ENCODE measurements at places on chromosomes 6 and 20. TPM values are rescaled to one million over a fixed set of nuclear protein-coding genes. Genes with fewer than 3 reads are reported as not detected.

DNA sequence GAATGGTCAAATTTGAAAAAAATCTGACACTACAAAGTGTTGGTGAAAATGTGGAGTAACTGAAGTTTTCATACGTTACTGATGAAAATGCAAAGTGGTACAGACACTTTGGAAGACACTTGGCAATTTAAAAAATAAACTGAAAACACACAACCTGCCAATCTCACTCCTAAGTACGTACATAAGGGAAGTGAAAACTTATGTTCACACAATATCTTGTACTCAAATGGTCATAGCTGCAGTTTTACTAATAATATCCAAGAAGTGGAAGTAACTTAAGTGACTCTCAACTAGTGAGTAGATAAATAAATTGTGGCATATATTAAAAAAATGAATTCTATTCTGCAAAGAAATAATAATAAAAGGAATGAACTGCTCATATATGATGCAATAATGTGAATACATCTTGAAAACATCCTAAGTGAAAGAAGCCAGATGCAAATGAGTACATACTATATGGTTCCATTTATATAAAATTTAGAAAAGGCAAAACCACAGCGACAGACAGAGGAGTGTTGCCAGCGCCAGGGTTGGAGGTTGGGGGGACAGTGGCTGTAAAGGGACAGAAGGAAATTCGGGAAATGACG is 198.2 kb downstream of the ERMARD start:
- DNase-seq: no peak

- DNase-seq: no peak
These were observed 507.4 kb downstream of the BMP2 start for GRCh38 chr20:7274870-7275269.

DNA sequence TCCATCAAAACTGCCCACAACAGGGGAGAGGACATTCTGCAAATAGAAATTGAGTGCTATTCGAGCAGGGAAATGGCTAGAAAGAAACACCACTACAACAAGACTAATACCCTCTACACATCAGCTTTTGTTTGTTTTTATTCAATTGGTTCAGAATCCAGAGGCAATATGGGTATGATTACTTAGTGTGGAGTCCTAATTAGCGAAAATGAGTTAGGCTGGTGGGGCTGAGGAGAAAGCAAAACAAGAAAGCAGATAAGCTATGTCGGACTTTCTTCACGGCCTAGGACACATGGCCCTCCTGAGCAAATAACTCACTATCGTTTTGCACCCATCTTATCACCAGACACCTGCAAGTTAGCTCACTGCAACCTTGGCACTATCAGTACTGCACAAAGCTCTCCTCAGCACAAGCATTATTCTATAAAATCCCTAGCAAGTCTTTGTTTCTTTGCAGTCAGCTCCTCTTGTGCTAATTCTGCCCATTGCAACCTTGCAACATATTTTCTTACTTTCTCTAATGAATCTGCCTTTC is 31.3 kb upstream of the SH3BGRL2 start:
- DNase-seq: no peak

DNA sequence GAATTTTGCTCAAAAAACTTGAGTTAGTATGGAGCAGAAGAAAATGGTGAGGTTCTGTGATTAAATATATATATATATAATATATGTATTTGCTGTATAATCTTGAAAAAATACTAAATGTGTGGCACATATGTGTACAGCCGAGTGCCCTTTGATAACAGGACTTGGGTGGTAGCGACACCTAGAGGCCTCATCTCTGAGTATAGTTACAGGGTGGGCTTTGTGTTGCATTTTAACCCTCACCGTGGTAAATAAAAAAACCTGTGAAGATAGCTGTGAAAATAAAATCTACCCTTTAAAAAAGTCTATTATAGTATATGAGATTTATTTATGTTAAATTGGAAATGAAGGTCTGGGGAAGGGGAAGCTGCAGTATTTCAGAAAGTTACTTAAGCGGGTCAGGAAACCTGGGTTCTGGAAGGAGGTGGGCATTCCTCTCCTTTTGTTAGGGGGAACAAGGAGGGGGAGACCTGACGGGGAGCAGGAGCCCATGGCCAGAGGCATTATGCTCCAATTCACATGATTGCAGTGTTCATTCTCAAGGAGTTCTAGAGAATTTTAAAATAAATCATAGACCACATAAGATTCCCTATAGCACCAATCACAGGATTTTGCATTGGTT is 82.7 kb downstream of the SH3BGRL2 start:
- DNase-seq: peak; percentile 64

GRCh38 chr20:61704661-61705060 is 361.0 kb downstream of the TAF4 start:
- no peak for DNase-seq

DNA sequence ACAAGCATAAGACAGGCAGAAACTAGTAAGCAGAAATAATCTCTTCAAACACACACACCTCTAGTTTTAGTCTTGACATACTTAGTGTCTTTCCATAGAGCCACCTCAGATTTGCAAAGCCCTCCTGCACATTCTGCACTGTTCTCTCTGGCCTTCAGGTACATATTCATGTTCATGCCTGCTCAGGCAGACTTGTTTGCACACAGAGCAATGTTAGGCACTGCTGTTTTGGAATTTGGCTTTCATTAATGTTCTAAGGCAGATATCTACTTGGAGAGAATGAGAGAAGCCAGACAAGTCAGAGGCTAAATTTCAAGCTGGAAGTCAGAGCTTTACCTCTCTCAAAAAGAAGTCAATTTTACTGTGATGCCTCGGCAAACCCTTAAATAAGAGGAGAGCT is 21.3 kb upstream of the DST start:
- no peak for DNase-seq

GRCh38 chr20:35564905-35565304 is 23.0 kb downstream of the ERGIC3 start:
- DNase-seq: no peak

DNA sequence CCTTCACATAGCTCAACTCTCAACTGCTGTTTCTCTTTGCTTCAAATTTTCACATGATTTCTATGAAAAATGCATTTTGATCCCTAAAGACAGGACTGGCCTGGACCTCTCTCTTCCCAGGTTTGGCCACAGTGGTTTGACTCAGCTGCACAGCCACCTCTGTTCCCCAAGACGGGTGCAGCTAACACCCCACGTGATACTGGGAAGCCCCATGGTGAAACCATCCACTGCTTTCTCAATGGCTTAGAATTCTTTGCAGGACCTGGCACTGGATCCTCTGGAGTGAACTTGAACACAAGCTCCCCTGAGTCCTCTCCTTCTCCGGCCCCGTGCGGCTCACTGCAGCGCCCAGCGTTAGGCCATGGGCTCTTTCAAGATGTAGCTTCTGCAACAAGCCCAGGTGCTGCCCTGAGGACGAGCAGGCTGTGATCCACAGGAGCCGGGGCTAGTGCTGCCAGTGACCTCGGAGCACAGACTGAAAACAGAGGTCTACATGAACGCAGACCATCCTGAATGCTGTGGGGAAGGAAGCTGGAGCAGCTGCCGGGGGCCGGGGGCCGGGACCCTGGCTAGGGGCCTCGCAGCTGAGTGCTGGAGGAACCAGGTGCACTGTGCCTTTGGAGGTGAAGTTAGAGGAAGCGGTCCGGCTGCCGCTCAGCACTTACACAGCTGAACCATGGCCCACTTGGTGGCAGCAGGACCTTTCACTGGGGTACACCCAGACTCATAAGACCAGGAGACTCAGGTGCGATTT is 58.8 kb upstream of the MPC1 start:
- DNase-seq: no peak

GRCh38 chr6:41334482-41335040 is 847 bp upstream of the NCR2 start:
- no peak for DNase-seq

DNA sequence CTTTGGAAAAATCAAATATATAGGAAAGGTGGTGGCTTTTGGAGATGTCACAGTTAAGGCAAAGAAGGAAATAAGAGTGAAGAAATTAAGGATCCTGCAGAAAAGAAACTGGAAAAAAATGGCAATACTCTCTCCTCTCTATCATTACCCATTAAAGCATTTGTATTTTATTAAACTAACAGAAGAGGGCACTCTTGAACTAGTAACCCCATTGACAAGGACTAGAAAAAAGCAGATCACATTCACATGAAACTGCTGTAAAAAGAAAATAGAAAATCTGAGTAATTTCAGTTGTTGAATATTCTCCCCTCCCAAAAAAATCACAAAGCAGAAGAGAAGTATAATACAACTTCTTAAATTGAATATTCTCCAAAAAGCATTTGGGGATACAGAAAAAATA is 104.1 kb upstream of the SLC35B3 start:
- no peak for DNase-seq

GRCh38 chr6:166610069-166610468 is 17.0 kb downstream of the RPS6KA2 start:
- DNase-seq: no peak

DNA sequence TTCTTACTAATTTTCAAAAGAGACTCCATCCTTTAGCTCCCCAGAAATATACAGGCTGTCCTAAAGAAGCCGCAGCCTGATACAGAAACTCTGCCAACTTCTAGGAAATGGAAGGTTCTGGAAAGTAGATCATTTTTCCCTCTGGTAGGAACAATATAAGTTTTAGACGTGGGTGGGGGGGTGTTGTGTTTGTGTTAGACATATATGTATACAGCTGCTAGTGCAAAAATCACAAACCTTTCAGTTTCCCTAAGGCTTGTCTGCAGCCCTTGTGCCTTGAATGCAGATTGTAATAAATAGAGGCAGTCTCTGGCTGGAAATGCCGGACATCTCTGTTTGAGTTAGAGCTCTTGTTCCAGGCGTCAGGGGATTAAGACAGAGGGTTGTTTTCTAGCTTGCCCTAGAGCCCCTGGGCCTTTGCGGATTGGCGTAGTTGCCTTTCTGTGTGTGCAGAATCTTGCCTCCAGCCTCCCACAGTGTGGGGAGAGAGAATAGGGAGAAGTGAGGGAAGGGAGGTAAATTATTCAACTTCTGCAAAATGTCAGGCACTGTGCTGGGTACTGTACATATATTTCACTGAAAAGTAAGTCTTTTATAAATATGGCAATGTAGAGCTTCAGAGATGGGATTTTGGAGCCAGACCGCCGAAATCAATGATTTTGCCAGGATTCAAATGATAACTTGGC is 269.7 kb downstream of the PRL start:
- no peak for DNase-seq

- peak; percentile 78 for DNase-seq
These were observed 6.3 kb downstream of the BMP6 start for GRCh38 chr6:7732228-7732627.

DNA sequence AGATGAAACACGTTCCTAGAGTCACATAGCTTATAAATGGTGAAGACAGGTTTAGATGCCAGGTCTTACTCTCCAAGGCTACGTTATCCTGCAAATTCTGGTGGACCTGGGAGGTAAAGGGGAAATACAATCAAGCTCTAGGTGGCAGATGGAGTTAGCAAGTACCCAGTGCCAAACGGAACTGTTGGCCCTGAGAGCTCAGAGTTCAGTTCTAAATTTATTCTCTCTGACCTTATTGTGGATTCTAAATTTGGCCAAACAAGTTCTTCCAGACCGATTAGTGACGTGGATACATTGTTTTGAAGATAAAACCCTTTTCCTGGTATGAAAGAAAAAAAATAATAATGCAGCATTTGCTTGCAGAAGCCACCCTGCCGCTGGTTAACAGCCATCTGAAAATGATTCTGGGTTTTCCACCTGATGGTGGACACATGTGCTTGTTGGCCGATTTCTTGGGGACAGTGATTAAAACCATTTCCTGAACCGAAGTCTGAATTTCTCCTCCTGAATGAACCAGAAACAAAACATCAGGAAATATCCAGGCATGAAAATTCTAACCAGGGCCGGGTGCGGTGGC is 32.5 kb downstream of the RIPOR3 start:
- no peak for DNase-seq

DNA sequence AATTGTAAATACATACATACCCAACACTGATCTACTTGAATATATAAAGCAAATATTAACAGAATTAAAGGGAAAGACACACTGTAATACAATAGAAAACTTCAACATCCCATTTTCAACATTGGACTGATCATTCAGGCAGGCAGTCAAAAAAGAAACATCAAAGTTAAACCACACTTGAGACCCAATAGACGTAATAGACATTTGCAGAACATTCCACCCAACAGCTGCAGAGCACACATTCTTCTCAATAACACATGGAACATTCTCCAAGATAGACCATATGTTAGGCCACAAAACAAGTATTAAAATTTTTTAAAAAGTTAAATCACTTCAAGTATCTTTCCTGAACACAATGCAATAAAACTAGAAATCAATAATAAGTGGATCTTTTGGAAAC is 698.2 kb downstream of the COL12A1 start:
- no peak for DNase-seq

GRCh38 chr20:4898282-4899244 is 102.7 kb downstream of the SLC23A2 start:
- DNase-seq: peak; percentile 48

DNA sequence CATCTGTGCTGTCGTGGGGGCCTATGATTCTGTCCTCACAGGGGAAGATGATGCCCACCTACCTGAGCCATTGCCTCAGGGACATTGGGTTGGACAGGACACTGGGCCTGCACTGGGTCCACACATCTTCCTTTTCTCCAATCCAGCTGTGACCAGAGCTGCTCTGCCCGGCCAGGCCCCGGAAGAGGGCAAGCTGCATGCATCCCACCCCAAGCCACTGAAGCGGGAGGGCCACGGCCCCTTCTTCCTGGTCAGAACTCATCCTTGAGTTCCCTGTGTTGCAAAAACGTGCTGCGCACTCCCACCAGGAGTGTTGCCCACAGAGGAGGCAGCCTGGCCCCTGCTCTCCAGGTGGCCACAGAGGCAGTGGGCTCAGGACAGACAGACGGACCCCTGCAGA is 38.2 kb downstream of the SPDEF start:
- no peak for DNase-seq

GRCh38 chr6:5707281-5708045 is 299.3 kb downstream of the NRN1 start:
- no peak for DNase-seq

FNDC11 gene
- 0.51 TPM for total RNA-seq

TSPO2 gene
- not detected for total RNA-seq

TSHZ2 gene
- total RNA-seq: not detected

FRMD1 gene
- total RNA-seq: not detected

PTGIS gene
- 6.2 TPM for total RNA-seq

IPCEF1 gene
- total RNA-seq: 0.99 TPM

KIFC1 gene
- 63.4 TPM for total RNA-seq

Measured in endothelial cell of umbilical vein (primary cell).